Right atrium auricular region (tissue), 2 donors: ENCODE measurements at places on chromosomes 16 and 17.

DNA sequence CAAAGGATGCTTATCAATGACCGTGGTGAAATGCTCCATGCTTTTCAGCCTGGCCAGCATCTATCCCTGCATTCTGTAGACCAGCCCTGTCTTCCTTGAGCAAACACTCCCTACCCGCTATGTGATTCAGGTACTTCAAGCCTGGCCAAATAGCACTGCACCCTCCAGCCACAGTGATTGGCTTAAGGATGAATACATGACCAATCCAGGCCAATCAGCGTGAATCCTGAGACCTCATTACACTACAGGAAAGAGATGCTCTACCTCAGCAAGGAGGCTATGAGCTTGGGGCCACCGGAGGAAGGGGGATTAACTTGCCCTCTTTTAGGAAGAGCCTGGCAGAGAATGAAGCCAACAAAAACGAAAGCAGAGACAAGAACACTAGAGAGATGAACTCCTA is 162.5 kb downstream of the ZNF423 start:
- H3K4me1 ChIP-seq: peaks cover 4% of the 10 kb centered on the region
- no peak for DNase-seq
- no peaks in the 10 kb centered on the region for H3K27me3 ChIP-seq
- no peak overlapping the region for H3K27ac ChIP-seq

DNA sequence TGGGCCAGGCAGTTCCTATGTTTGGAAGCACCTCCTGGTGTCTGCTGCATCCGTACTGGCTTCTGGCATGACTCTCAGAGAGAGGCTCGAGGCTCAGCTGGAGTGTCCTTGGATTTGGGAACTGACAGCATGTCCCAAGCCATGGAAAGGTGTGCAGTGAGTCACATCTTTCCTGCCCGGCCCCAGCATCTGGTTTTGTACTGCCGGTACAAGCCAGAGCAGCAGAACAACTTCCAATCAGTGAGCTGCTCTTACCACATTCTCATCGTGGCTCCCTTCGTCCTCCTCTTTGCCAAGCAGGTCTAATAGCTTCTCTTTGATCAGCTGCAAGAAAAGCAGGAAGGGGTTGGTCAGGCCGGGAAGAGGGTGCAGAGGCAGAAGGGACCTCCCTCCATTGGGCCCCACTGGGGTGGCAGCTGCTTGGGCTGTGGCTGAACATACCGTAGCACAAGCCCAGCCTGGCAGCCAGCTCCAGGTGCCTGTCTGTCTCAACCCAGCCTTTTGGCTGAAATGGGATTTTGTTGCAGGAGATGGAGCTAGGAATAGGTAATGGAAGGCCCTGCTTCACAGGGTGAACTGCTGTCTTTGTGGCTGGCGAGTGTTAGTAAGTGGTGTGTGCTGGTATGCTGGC is 24.2 kb downstream of the SPACA3 start:
- H3K4me1 ChIP-seq: no peaks in the 10 kb centered on the region
- no peak for DNase-seq
- no peak overlapping the region for H3K27ac ChIP-seq
- H3K36me3 ChIP-seq: no peaks in the 10 kb centered on the region
- H3K4me3 ChIP-seq: no peak overlapping the region

DNA sequence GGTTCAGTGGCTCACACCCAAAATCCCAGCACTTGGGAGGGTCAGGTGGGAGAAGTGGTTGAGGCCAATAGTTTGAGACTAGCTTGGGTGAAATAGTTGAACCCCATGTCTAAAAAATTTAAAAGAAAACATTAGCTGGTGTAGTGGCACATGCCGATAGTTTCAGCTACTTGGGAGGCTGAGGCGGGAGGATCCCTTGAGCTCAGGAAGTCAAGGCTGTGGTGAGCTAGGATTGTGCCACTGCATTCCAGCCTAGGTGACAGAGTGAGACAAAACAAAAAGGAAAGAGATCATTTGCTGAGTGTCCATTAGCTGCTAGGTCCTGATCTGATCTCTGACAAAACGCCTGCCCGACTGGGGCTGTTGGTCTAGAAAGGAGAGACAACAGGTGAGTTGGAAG is 14.1 kb upstream of the DBNDD1 start:
- H3K27ac ChIP-seq: no peak overlapping the region
- no peaks in the 10 kb centered on the region for H3K4me1 ChIP-seq
- no peaks in the 10 kb centered on the region for H3K27me3 ChIP-seq
- H3K36me3 ChIP-seq: peaks cover 17% of the 10 kb centered on the region

DNA sequence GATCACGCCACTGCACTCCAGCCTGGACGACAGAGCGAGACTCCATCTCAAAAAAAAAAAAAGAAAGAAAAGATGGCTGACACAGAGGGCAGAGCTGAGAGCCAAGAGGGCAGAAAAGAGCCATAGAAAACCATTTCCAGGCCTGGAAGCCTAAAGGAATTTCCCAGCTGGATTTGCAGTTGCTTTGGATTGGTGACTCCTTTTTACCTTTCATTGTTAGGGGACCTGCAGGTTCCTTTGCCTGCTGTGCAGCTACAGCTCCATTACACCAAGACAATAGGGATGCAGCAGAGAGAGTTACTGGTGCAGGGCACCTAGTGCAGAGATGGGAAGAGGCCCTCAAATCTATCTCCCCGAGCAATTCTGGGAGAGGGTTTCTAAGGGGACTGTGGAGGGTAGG is 18.4 kb downstream of the ZNF668 start:
- no peak overlapping the region for H3K27ac ChIP-seq
- H3K4me1 ChIP-seq: no peaks in the 10 kb centered on the region
- H3K4me3 ChIP-seq: no peak overlapping the region
- H3K27me3 ChIP-seq: no peaks in the 10 kb centered on the region
- DNase-seq: no peak
- H3K36me3 ChIP-seq: peaks cover 4% of the 10 kb centered on the region

- peaks cover 41% of the 10 kb centered on the region for H3K4me1 ChIP-seq
- peak overlapping the region; percentile 22 for H3K4me3 ChIP-seq
- no peaks in the 10 kb centered on the region for H3K27me3 ChIP-seq
- peak; percentile 93 for DNase-seq
- H3K27ac ChIP-seq: peak overlapping the region; percentile 76
These were observed 35.3 kb downstream of the SOCS3 start for GRCh38 chr17:78324391-78325075.
